Breast epithelium (tissue), 4 donors: ENCODE measurements at places on chromosomes 13 and 19.

- peak; percentile 94 for DNase-seq
Measured at GRCh38 chr19:40609561-40610395, 8.6 kb downstream of the LTBP4 start.

- peak; percentile 55 for DNase-seq
Measured at GRCh38 chr19:50728084-50728737, 5.0 kb downstream of the CLEC11A start.

DNA sequence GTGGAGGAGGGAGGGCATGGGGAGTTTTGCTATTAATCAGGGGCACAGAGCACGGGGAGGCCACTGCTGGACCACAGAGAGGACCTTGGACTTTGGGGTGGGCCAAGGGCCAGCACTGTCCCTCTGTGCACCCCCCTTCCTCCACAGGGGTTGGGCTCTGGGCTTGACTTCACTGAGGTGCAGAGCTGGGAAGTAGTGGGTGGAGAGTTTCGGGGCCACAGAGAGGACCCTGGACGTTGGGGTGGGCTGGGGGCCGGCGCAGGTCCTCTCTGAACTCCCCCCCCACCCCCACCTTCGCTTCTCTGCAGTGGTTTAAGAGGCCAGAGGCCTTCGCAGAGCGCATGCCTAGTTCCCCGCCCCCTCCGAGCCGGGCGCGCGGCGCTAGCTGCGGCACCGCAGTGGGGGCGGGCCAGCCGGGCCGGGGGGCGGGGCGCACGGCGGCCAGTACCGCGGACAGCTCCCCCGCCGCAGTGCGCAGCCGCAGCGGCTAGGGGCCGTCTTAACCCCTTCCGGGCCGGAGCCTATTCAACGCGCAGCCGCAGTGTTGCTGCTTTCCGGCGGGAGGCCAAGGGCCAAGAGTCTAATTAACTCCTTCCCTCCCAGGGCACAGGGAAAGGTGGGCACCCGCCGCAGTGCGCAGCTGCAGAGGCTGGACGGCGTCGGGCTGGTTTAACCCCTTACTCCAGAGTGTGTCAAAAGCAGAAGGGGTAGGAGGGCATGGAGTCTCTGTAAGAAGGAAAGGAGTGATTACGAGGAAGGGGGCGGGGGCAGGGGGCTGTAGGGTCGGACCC lies 3.7 kb downstream of the KCNC3 start:
- no peak for DNase-seq

GRCh38 chr19:41816761-41817160 lies 20.4 kb downstream of the CEACAM3 start:
- DNase-seq, result no peak

GRCh38 chr13:94620286-94620896 lies 18.7 kb downstream of the GPR180 start:
- no peak for DNase-seq

DNA sequence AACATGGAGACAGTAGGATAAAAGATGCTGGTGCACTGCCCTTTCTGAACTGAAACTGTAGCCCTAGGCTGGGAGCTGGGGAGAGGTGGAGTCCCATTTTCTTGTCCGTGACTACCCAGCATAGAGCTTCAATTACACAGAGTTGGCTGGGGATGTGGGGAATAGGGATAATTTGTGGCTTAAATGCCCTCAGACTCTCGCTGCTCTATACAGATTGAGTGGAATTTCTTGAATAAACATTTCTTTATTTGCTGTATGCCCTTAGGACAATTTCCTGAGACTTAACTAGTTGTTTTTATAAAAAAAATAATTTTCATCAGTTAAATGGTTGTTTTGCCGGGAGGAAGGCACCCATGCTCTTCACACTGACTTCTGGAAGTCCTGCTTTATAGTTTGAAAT lies 7.2 kb downstream of the IGFL2 start:
- no peak for DNase-seq

DNA sequence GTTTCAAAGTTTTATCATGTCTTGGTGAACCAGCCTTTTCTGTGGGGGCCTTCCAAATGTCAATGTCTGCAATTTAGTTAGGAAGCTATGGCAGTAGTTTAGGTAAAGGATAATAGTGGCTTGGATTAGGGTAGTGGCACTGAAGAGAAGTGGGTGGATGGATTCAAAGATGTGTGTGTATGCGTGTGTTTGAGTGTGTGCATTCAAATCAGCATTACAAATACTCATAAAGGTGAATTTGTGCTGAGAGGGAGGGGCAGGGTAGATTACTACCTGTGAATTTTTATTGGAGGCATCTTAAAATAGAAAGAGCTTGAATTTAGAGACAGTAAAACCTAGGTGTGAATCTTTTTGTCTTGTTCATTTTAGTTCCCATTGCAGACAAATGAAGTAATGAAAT lies 16.9 kb downstream of the NDFIP2 start:
- no peak for DNase-seq

DNA sequence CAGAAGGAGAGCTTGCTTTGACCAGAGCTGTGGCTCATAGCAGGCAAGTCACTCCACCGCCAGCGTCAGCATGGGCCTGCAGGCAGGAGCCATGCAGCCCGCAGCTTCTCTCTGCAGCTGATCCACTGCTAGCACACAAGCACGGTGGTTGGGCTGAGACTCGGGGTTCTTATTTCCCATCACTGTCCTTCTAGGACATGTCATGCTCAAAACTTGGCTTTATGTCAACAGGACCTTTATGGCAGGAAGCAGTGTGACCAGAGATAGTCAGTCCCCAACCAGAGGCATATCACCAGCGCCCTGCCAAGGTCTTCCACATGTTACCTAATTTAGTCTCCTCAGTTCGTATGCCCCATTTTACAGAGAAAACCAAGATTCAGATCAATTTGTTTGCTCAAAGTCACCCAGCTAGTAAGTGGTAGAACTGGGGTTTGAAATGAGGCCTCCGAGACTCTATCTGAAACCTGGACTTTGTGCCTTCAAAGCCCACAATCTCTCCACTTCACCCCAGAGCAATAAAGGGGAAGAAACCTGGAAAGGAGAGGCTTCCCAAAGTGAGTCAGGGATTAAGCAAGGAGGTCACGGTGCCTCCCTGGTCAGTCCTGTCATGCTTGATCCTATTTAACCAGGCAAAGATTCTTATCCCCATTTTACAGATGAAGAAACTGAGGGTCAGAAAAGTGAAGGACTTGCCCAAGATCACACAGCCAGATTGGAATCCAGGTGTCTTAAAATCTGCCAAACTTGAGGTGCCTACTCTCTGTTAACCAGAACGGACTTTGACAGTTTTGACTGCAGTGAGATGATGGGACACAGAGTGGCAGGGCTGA lies 5.1 kb downstream of the TMEM272 start:
- DNase-seq, result no peak

GRCh38 chr19:47729468-47729798 lies 15.9 kb upstream of the NOP53 start:
- peak; percentile 92 for DNase-seq

GRCh38 chr13:77055158-77055557 lies 28.2 kb upstream of the FBXL3 start:
- no peak for DNase-seq

DNA sequence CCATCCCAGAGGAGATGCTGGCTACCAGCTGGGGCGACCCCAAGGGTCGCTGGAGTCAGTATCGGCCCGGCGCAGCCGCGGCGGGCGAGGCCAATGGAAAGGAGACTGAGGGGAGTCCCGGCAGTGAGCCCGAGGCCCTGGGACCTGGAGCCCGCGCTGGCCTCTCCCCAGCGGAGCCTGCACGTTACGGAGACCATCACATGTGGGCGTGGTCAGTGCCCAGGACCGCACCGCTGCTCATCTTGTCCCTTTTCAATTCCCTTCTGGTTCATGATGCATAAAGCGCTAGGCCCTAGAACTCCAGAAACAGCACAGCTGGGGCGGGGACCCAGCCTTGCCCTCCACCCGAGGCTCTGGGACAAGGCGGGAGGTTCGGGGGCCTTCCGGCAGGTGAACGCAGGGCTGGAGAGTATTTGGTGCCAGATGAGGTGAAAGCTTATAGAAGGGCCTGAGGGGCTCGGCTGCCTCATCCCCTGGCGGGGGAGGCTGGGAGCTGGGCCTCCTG lies 8.0 kb downstream of the C19orf25 start:
- no peak for DNase-seq

GRCh38 chr13:93356469-93356868 lies 129.9 kb downstream of the GPC6 start:
- DNase-seq, result no peak

DNA sequence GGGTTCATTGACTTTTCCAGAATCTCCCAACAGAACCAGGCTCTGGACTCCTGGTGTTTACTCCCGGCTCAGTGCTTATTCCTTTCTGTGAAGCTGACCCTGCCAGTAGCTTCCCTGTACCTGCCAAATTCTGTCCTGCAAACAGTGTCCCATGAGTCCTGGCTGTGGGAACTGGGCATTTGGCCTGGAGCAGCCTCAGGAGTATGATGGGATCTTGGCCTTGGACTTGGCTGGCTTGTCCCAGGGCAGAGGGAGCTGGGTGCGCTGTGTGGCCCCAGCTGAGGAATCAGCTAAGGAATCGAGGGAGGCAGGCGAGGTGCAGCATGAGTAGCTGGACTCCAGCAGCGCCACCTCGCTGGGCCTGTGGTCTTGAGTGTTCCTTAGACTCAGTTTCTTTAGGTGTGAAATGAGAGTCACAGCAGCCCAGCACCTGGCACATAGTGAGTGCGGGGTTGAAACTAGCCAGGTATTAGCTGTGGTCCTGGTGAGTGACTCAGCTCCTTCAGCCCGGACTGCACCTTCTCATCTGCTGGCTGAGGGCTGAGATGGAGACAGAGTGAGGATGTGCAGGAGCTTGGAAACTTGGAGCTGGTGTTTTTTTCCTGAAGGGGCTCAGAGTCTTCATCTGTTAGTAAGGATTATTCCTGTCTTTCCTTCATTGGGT lies 10.4 kb downstream of the CLASRP start:
- no peak for DNase-seq

- no peak for DNase-seq
Measured at GRCh38 chr13:75705395-75705794, 69.3 kb downstream of the LMO7 start.

DNA sequence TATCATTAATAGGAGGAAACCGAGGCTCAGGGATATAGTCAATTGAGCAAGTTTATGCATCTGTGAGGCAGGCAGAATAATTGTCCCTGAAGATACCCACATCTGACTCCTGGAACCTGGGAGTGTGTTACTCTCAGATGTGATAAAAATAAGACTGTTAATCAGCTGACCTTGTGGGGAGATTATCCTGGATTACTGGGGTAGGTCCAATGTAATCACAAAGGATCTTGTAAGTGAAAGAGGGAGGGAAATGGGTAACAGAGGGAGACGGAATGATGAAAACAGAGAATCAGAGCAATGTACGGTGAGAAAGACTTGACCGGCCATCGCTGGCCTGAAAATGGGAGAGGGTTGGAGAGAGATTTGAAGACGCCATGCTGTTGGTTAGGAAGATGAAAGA lies 3.2 kb upstream of the EDDM13 start:
- no peak for DNase-seq

DNA sequence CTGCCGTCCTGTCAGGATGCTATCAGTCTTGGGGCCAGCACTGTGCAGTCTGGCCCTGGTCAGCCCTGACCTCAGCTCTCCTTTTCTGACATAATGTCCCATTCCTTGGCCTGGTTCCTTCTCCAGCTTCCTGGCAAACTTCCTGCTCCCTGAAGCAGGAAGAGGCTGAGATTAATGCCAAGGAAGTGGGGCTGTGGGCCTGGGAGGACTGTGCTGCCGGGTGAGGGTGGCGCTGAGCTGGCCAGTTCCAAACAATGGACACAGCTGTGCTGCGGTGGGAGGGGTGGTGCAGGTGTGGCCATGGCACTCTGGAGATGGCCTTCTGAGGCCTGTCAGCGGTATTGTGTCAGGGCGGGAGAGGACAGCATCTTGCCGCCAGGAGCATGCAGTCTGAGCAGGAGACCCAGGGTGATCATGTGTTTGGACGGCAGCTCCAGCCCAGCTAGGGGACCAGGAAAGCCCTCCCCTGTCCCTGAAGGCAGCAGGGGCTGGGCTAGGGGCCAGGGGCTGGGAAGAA lies 30.9 kb downstream of the TUBA3C start:
- no peak for DNase-seq
